Sigmoid colon (tissue), 7 donors: ENCODE measurements at places on chromosomes 4 and X. TPM values are rescaled to one million over a fixed set of nuclear protein-coding genes. Genes with fewer than 3 reads are reported as not detected.

Gene ARHGAP36
- total RNA-seq = not detected

Gene MAOA
- total RNA-seq = 165 TPM

- no peaks in the 10 kb centered on the region for H3K36me3 ChIP-seq
- H3K27ac ChIP-seq = no peak overlapping the region
- no peak overlapping the region for H3K4me3 ChIP-seq
- H3K27me3 ChIP-seq = no peaks in the 10 kb centered on the region
Observed at GRCh38 chr4:40838742-40839141, 89.0 kb downstream of the NSUN7 start.

DNA sequence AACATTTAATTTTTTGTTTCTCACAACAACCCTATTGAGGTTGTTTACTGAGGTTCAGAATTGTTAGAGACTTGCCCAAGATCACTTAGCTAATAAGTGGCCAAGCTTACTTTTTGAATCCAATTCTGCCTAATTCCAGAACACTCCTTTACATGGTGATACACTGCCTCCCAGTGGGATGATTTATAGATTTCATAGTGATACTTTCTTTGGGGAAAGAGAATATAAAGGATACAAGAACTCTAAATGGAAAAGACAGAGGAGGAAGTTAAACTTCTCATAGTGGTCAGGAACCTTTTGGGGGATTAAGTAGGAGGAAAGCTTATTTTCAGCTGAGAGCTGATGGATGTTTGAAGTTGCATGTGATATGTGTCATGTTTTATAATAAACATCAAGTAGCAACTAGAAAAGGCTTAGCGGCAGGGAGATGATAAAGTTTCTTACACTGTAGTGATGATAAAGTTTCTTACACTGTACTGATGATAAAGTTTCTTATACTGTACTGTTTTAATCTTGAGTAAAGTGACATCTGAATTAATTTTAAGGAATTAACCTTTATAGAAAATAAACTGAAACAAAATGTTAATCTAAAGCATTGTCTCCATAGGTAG lies 15.3 kb downstream of the STAG2 start:
- no peak for DNase-seq
- H3K4me3 ChIP-seq = no peak overlapping the region
- no peaks in the 10 kb centered on the region for H3K4me1 ChIP-seq
- H3K27ac ChIP-seq = no peak overlapping the region
- H3K36me3 ChIP-seq = no peaks in the 10 kb centered on the region

GRCh38 chr4:5863461-5864113 lies 29.3 kb downstream of the CRMP1 start:
- no peak overlapping the region for H3K4me3 ChIP-seq
- no peaks in the 10 kb centered on the region for H3K36me3 ChIP-seq
- no peaks in the 10 kb centered on the region for H3K27me3 ChIP-seq
- no peaks in the 10 kb centered on the region for H3K4me1 ChIP-seq

DNA sequence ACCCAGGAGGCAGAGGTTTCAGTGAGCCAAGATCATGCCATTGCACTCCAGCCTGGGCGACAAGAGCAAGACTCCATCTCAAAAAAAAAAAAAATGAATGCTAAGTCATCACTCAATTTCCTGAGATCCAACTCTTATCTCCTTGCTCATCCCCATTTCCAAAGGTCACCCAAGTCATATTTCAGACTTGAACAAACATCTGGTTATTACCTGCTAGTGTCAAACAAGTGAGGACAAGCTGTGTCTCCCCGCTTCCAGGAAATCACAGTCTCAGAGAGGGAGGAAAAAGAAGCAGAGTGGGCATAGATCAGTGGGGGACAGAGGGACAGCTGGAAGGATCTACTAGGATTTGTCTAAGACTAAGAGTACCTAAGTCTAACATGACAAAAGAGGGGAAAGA lies 147.5 kb upstream of the FUNDC1 start:
- no peaks in the 10 kb centered on the region for H3K27me3 ChIP-seq
- DNase-seq = no peak
- H3K27ac ChIP-seq = no peak overlapping the region
- no peaks in the 10 kb centered on the region for H3K4me1 ChIP-seq
- no peak overlapping the region for H3K4me3 ChIP-seq
- H3K36me3 ChIP-seq = no peaks in the 10 kb centered on the region

DNA sequence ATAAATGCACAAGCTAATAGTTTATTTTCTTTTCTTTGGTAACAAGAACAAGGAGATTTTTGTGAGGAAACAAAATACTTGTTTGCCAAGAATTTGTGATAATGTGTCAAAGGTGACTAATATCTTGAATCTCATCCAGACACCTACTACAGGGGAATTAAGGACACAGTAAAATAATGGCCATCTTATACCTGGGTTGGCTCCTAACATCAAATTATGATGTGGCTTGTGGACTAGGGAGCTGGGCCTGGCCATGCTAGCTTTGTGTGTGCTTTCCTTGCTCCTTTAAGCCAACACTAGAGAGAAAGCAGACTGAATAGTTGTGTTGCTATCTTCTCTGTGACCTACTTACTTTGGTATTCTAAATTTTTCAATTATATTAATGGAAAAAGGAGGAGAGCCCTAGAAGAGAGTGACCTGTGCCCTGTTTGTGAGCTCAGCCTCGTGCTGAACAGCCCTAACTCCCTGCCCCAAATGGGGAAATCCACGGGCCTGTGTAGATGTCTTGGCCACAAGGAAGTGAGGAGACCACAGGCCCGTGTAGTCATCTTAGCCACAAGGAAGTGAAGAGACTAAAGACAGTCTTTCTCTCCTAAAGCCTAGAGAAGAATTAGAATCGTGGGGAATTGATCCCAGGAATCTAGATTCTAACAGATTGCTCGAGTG lies 23.3 kb downstream of the ARHGAP24 start:
- no peaks in the 10 kb centered on the region for H3K27me3 ChIP-seq
- peaks cover 5% of the 10 kb centered on the region for H3K4me1 ChIP-seq
- H3K4me3 ChIP-seq = no peak overlapping the region
- H3K27ac ChIP-seq = no peak overlapping the region
- H3K36me3 ChIP-seq = no peaks in the 10 kb centered on the region
